ENCODE measurements at places on chromosomes 12 and 14. TPM values are rescaled to one million over a fixed set of nuclear protein-coding genes. Genes with fewer than 3 reads are reported as not detected.

Gene NKX2-1
- not detected for total RNA-seq

Gene AQP5
- total RNA-seq: not detected

Gene TMPRSS12
- total RNA-seq: not detected

Gene GALNT8
- total RNA-seq: not detected

Gene KLHL33
- 0.50 TPM for total RNA-seq

Gene ASCL1
- total RNA-seq: not detected

GRCh38 chr12:47570151-47570550 is 135.7 kb downstream of the RPAP3 start:
- H3K36me3 ChIP-seq: no peaks in the 10 kb centered on the region
- no peak for DNase-seq
- H3K27me3 ChIP-seq: no peaks in the 10 kb centered on the region
- H3K4me1 ChIP-seq: peaks cover 23% of the 10 kb centered on the region

- H3K36me3 ChIP-seq: no peaks in the 10 kb centered on the region
- no peak overlapping the region for H3K4me3 ChIP-seq
- no peak overlapping the region for H3K27ac ChIP-seq
- peaks cover 4% of the 10 kb centered on the region for H3K27me3 ChIP-seq
- no peak for DNase-seq
- H3K4me1 ChIP-seq: no peaks in the 10 kb centered on the region
These were observed 308.2 kb downstream of the ATP23 start for GRCh38 chr12:58249610-58250009.

DNA sequence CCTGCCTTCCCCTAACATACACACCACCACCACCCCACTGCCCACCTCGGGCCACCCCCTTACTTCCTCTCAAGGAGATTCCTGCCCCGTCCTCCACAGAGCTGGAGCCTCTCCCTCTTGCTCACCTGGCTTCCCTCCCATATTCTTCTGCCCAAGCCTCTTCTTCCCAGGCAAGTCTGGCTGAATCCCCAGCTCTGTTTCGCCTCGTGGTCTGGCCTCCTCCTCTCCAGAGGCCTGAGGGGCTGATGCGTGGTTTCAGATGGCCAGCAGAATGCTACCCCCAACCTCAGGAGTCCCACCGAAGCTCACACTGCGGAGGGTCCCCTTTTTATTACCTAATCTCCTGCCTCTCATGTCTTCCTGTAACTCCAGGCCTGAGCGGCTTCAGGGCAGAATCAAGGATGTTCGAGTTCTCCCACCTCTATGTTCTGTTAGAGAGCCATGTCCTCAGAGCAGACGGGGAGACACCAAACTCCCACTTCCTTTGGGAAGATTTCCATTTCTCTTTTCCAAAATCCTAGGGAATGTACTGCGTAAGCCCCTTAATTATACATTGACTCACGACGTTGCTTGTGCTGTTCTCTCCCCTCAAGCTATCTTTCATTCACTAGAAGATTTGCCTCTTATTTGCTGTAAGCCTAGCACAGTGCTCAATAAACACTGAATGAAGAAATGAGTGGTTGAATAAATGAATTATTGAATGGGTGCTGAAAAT is 33.9 kb upstream of the LTBP2 start:
- H3K4me1 ChIP-seq: no peaks in the 10 kb centered on the region
- H3K27me3 ChIP-seq: no peaks in the 10 kb centered on the region
- H3K27ac ChIP-seq: no peak overlapping the region

GRCh38 chr12:1463073-1463905 is 131.1 kb downstream of the FBXL14 start:
- no peaks in the 10 kb centered on the region for H3K27me3 ChIP-seq
- H3K4me1 ChIP-seq: no peaks in the 10 kb centered on the region
- H3K36me3 ChIP-seq: peaks cover 4% of the 10 kb centered on the region
- H3K4me3 ChIP-seq: no peak overlapping the region
- no peak for DNase-seq

- H3K27ac ChIP-seq: peak overlapping the region; percentile 39
- peak overlapping the region; percentile 86 for H3K4me3 ChIP-seq
- no peak for DNase-seq
- H3K36me3 ChIP-seq: no peaks in the 10 kb centered on the region
These were observed 1.4 kb downstream of the TMTC2 start for GRCh38 chr12:82688035-82688501.

DNA sequence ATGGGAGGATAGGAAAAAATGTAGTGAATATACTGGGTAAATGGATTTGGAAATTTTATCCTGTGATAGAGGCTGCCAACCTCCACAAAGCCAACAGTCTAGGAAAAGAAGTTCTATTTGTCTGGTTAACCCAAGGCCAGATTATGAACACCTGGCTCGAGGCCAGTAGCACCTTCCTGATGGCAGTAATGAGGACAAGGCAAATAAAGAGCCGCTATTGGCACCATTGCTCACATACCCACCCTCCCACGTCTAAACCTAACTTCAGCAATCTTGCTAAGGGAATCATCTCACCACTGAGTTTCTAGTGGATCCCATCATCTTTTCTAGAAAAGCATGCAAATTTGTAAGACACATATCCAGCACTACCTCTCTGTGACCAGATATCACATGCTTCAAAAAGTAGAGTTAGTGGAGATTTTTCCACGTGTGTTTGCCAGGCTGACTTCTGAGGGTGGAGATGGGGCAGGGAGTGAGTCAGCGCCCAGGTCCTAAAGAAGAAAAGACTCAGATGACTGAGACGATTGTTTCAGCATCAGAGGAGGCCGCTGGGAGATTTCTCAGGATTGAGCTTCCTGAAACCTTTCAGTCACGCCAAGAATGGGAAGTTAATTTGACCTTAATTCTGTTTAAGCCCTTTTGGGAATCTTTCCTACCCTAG is 362.9 kb downstream of the EMP1 start:
- no peaks in the 10 kb centered on the region for H3K27me3 ChIP-seq
- no peaks in the 10 kb centered on the region for H3K36me3 ChIP-seq
- no peak overlapping the region for H3K4me3 ChIP-seq
- no peak overlapping the region for H3K27ac ChIP-seq
- no peaks in the 10 kb centered on the region for H3K4me1 ChIP-seq

- H3K27ac ChIP-seq: no peak overlapping the region
- H3K36me3 ChIP-seq: no peaks in the 10 kb centered on the region
- peaks cover 20% of the 10 kb centered on the region for H3K27me3 ChIP-seq
- H3K4me1 ChIP-seq: peaks cover 12% of the 10 kb centered on the region
- no peak for DNase-seq
- H3K4me3 ChIP-seq: no peak overlapping the region
These were observed 120.4 kb upstream of the KRR1 start for GRCh38 chr12:75631831-75632230.

DNA sequence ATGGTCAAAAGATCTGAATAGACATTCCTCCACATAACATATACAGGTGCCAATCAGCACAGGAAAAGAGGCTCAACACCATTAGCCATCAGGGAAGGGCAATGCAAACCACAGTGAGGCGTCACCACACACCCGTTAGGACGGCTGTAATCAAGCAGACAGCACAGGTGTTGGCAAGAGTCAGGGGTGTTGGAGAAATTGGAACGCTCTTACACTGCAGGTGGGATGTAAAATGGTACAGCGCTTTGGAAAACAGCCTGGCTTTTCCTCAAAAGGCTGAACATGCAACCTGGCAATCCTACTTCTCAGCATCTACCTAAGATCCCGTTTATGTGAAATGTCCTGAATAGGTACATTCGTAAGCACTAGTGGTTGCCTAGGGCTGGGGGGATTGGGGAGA is 21.5 kb upstream of the MMP17 start:
- H3K36me3 ChIP-seq: peaks cover 4% of the 10 kb centered on the region
- H3K27ac ChIP-seq: no peak overlapping the region
- no peak for DNase-seq
- H3K4me1 ChIP-seq: no peaks in the 10 kb centered on the region

GRCh38 chr14:63134801-63135200 is 69.4 kb upstream of the RHOJ start:
- no peaks in the 10 kb centered on the region for H3K36me3 ChIP-seq
- H3K4me3 ChIP-seq: no peak overlapping the region
- H3K27ac ChIP-seq: no peak overlapping the region
- DNase-seq: no peak
- no peaks in the 10 kb centered on the region for H3K27me3 ChIP-seq
- H3K4me1 ChIP-seq: no peaks in the 10 kb centered on the region

GRCh38 chr12:109449845-109450532 is 27.1 kb downstream of the KCTD10 start:
- no peak overlapping the region for H3K4me3 ChIP-seq
- no peaks in the 10 kb centered on the region for H3K4me1 ChIP-seq
- H3K27ac ChIP-seq: no peak overlapping the region
- peaks cover 2% of the 10 kb centered on the region for H3K36me3 ChIP-seq
- DNase-seq: no peak
- no peaks in the 10 kb centered on the region for H3K27me3 ChIP-seq

- H3K36me3 ChIP-seq: no peaks in the 10 kb centered on the region
- peaks cover 2% of the 10 kb centered on the region for H3K4me1 ChIP-seq
- H3K27ac ChIP-seq: no peak overlapping the region
These were observed 60.9 kb downstream of the EMP1 start for GRCh38 chr12:13257356-13257875.

DNA sequence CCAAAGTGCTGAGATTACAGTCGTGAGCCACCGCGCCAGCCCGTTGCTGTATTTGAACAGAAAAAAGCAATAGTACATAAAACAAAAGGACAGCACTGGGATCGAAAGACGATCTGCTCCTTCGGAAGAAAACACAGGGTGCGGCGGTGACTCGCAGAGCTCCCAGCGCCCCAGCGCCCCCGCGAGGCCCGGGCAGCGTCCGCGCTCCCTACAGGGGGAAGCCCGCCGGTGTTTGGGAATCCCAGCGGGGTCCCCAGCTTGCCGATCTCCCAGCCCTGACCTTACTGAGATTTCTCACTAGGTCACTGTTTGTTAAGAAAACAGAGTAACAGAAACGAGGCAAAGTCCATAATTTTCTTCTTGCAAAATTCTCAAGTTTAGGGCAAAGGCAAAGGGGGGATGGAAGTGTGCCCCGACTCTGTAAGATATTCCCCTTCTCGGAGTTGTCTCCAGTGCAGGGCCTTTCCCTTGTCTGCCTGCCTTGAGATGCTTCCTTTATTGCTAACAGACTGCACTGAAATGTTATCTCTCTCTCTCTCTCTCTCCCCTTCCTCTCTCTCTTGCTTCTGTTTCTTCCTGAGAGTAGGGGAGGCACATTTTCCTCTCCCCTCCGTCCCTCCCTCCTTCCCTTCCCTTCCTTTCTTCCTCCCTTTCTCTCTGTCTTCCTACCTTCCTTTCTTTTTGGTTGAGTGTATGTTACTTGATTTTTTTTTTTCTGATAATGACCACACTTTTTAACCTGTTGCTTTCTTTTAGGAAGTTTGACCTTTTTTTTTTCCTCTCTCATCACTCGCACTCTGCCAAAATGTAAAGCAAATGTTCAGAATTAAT is 91.9 kb downstream of the TMEM30B start:
- peak; percentile 48 for DNase-seq
- no peak overlapping the region for H3K27ac ChIP-seq
- peaks cover 79% of the 10 kb centered on the region for H3K27me3 ChIP-seq
- H3K4me3 ChIP-seq: peak overlapping the region; percentile 62
- peaks cover 12% of the 10 kb centered on the region for H3K4me1 ChIP-seq

DNA sequence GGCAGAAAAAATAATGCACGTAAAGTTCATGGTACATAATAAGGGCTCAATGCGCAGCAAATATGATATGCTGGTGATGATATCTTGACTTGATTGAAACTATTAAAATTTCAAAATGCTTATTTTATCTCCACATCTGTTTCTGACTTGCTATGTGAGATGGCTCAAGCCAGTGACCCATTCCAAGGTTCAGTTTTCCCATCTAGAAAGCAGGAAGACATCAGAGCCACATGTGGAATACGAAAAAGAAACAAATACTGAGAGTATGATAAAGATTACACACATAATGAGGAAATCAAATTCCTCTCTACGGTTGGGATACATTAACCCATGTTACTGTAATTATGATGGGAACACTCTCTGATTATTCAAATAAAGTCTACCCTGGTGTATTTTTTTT is 24.0 kb upstream of the TSPAN11 start:
- H3K36me3 ChIP-seq: no peaks in the 10 kb centered on the region
- H3K27ac ChIP-seq: no peak overlapping the region
- H3K27me3 ChIP-seq: peaks cover 7% of the 10 kb centered on the region
- H3K4me1 ChIP-seq: no peaks in the 10 kb centered on the region

DNA sequence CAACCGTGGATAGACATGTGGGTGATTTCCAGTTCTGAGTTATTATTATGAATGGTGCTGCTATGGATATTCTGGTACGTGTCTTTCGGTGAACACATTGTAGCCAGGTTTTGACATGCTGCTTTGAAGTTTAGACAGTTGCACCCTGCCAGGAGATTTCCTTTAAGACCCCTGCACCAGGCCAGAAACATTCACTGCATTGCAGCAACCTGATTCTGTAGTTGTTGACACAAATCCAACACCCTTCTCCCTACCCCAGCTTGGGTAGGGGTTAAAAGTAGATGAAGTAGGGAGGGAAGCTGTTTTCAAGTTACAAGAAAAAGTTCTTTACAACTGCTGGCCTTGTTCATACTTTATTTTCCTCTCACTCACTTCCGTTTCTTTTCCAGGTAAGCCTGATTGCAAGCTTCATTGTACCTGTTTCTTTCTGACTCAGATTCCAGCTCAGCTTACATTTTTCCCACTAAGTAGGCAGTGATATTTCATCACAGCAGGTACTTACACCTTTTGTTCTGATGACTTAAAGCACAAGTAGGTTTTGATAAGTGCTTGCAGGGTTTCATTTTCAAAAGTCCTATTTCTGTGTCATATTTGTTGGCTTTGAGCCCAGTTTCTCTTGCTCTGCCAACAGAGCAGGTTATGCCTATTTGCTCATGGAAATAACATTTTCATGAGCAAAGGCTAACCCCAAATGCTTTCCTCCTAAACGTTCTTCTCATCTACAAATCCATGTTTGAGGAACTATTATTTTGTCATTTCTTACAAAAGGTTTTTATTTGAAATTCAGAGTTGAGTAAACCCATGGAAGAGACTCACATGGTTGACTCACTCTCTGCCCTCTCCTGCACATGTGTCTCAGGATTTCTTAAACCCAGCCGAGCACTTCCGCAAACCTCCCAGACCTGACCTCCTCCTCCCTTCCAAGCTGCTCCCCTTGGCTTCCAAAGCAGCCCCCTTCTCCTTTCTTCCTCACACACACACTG is 12.1 kb upstream of the LTA4H start:
- H3K4me1 ChIP-seq: peaks cover 43% of the 10 kb centered on the region
- no peaks in the 10 kb centered on the region for H3K27me3 ChIP-seq
- no peaks in the 10 kb centered on the region for H3K36me3 ChIP-seq
- DNase-seq: peak; percentile 4
- peak overlapping the region; percentile 32 for H3K4me3 ChIP-seq

DNA sequence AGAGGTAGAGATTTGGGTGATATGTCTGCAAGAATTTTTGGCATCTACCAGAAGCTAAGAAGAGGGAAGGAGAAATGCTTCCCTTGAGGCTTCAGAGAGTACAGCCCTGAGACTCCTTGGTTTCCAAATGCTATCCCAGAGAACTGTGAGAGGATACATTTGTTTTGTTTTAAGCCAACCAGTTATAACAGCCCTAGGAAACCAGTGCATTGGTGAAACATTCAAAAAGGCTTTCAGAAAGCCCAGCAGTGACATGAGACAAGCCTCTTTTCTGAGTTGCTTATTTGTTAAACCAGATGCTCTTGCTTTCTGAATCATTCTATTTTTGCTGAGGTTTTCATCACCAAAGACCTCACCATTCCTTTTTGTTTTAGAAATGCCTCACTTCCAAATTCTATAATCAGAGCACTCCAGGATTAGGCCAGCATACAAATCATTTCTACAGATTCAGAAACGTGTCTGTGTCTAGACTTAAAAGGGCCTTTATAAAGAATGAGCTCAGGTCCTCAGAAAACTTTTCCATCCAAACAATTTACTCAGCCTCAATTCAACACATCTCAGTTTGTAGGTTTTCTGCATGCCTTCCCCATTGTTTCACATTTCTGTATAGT is 1617.8 kb upstream of the FLRT2 start:
- H3K4me1 ChIP-seq: no peaks in the 10 kb centered on the region
- H3K27me3 ChIP-seq: no peaks in the 10 kb centered on the region
- no peak overlapping the region for H3K4me3 ChIP-seq
- H3K36me3 ChIP-seq: no peaks in the 10 kb centered on the region
